ENCODE measurements at places on chromosomes 13 and 19. TPM values are rescaled to one million over a fixed set of nuclear protein-coding genes. Genes with fewer than 3 reads are reported as not detected.

Gene HIPK4
- total RNA-seq = not detected

GRCh38 chr19:33676999-33677665 lies 55.4 kb downstream of the CHST8 start:
- H3K4me3 ChIP-seq = no peak overlapping the region
- no peaks in the 10 kb centered on the region for H3K4me1 ChIP-seq
- H3K27ac ChIP-seq = no peak overlapping the region

DNA sequence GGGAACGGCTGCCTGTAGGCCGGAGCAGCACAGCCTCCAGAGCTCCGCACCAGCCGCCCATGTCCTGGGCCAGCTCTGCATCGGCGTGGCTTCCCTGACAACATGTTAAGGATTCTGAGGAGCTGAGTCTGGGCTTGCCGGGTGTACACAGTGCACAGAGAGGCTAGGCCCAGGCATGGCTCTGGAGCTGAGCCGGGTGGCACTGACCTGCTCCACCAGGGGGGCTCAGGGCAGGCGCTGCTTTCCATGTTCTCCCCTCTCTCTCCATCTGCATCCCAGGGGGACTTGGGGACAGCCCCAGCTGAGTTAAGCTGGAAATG lies 31.6 kb downstream of the AP1M1 start:
- no peaks in the 10 kb centered on the region for H3K4me1 ChIP-seq
- no peak overlapping the region for H3K4me3 ChIP-seq
- DNase-seq = no peak
- H3K27ac ChIP-seq = no peak overlapping the region
- peaks cover 64% of the 10 kb centered on the region for H3K36me3 ChIP-seq

GRCh38 chr19:12641456-12641855 lies 25.1 kb downstream of the MAN2B1 start:
- H3K27ac ChIP-seq = no peak overlapping the region
- peaks cover 12% of the 10 kb centered on the region for H3K4me1 ChIP-seq
- H3K27me3 ChIP-seq = no peaks in the 10 kb centered on the region

Gene CA11
- 15.4 TPM for total RNA-seq

- peaks cover 76% of the 10 kb centered on the region for H3K4me1 ChIP-seq
- DNase-seq = peak; percentile 38
- H3K27me3 ChIP-seq = no peaks in the 10 kb centered on the region
These were observed at the start of gene LAIR1 for GRCh38 chr19:54364775-54365257. TSS of gene LAIR1 (minus strand) at chr19:54364931. CDS start at chr19:54364804, 127 bp downstream.

DNA sequence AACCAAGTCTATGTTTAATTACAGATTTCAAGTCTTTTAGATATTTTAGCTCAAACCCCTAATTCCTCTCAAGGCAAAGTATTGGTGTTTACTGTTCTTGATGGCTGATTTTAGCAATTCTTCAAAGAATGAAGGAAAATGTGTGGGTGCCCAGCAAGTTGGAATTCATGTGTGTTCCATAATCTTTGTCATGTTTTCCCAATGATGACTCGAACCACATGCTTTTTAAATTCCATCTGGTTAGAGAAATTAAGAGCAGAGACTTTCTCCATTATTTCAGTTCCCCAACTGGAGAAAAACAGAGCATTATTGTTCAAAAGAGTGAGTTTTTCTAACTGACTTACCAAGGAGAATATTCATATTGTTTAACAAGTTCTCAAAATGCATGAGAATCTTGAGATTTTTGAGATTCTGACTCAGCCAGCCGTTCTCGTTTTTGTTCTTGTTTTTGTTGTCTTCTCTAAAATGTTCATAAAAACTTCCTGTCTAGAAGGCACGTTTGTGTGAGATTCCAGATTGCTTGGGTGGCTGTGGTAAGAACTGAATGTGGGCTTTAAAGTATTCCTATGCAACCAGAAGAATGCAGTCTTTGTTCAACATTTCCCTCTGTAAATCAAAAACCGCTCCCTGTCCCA lies 404.7 kb downstream of the IRS2 start:
- no peak overlapping the region for H3K4me3 ChIP-seq
- H3K27ac ChIP-seq = no peak overlapping the region
- H3K4me1 ChIP-seq = no peaks in the 10 kb centered on the region

GRCh38 chr19:30333291-30334065 lies 38.7 kb upstream of the ZNF536 start:
- no peak overlapping the region for H3K4me3 ChIP-seq
- H3K36me3 ChIP-seq = no peaks in the 10 kb centered on the region
- H3K27ac ChIP-seq = no peak overlapping the region
- H3K27me3 ChIP-seq = no peaks in the 10 kb centered on the region
- no peak for DNase-seq

DNA sequence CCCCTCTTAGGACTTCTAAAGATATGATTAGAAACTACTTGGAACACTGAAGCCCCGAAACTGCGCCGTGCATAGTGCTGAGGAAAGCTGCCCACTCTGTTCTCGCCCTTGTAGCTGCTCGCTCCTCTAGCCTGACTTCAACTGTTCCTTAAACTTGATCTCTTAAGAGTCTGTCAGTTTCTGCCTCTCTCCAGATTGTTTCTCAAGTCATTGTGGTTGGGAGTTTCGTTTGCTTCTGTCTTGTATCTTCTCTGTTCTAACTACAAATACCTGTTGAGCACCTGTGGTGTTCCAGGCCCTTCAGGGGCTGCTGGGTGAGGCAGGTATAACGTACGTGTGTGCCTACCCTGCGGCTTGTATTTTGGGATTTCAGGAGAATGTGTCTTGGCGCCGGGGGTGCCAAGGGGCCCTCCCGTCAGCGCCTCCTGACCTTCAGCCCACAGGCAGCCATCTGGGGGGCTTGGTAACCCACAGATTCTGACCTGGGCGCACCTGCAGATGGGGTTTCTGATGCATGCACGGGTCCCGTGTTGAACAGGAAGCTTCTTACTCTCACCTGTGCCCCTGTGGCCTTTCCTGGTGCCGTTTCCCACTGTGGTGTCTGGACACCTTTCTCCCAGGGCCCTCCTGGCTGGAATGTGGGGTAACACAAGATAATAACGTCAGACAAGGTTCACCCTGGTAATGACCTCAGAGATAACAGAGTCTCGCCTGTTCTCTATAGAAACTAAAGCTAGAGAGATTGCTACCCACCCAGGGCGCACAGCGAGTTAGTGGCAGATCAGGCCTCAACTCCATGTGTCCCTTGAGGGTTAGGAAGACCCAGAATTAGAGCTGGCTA lies 17.2 kb upstream of the DCUN1D2 start:
- H3K27ac ChIP-seq = no peak overlapping the region
- H3K4me3 ChIP-seq = no peak overlapping the region
- no peaks in the 10 kb centered on the region for H3K27me3 ChIP-seq
- DNase-seq = no peak

- DNase-seq = peak; percentile 42
- no peak overlapping the region for H3K4me3 ChIP-seq
- H3K4me1 ChIP-seq = peaks cover 49% of the 10 kb centered on the region
- H3K36me3 ChIP-seq = no peaks in the 10 kb centered on the region
These were observed 47.6 kb upstream of the MAP3K10 start for GRCh38 chr19:40143612-40144011.

DNA sequence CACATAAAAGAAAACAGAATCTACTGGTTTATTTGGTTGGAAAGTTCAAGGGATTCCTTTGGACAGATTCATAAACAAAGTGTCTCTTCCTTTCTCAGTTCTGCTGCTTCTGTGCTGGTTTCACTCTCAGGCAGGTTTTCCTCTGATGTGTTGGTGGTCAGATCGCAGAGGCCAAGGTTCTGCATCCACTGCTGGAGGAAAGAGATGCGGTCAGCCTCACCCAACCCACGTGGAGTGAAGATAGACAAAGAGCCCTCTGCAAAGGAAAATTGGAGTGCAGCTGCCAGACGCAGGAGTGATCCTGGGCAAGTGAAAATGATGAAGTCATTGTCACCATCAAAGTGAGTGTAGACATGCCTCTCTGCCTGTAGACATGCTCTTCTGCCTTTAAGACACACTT lies 352.0 kb downstream of the TSHZ3 start:
- H3K27ac ChIP-seq = no peak overlapping the region
- H3K4me3 ChIP-seq = no peak overlapping the region
- H3K4me1 ChIP-seq = no peaks in the 10 kb centered on the region
- H3K27me3 ChIP-seq = no peaks in the 10 kb centered on the region

DNA sequence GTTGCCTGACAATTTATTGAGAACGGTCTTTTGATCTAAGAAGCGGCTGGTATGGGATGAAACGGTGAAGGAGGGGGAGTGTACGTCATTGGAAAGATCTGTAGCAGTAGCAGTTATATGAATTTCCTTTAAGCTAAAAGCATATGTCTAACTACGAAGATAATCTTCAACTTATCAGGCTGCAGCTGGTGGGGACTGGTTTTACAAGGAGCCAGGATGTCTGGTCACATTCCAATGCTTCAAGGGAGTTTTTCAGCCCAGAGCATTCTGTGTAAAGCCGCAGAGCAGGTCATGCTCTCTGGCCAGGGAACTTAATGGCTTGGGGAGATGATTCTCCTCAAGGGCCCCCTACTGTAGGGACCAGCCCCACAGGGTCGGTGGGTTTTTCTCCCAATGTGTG lies 29.2 kb downstream of the CLEC4M start:
- no peaks in the 10 kb centered on the region for H3K36me3 ChIP-seq
- no peak overlapping the region for H3K27ac ChIP-seq
- DNase-seq = no peak
- peaks cover 11% of the 10 kb centered on the region for H3K27me3 ChIP-seq

Gene SLC6A16
- total RNA-seq = 5.1 TPM

DNA sequence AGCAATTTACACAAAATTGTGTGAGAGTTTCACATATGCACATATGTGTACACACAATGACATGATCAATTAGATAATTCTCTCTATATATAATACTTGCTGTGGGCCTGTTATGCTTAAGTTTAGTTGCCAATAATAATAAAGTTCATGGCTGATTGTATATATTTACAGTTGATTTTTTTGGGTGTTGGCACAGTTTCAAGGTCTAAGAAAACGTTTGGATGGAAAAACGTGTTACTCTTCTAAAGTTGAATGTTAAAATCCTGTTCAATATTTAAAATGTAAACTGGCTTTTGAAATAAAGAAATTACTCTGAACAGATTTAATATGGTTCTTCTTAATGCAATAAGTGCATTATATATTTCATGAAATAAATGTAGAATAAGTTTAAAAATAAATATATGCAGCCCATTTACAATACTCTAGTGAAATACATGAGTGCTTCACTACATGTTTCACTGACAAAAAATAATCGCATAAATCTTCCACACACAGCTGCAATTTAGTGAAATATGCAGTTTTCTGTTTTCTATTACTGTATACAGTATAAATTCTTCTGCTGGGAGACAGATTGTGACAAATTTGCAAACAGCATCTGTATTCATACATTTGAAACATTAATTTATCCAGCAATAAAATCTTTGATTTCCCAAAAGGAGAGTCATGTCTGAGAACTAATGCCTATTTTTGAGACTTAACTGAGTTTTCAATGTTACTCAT lies 586.9 kb upstream of the KLHL1 start:
- no peak overlapping the region for H3K27ac ChIP-seq
- no peaks in the 10 kb centered on the region for H3K4me1 ChIP-seq
- no peaks in the 10 kb centered on the region for H3K27me3 ChIP-seq
- no peak overlapping the region for H3K4me3 ChIP-seq

GRCh38 chr19:39736088-39736487 lies 1.7 kb downstream of the CLC start:
- no peak overlapping the region for H3K4me3 ChIP-seq
- no peak overlapping the region for H3K27ac ChIP-seq
- DNase-seq = no peak
- no peaks in the 10 kb centered on the region for H3K4me1 ChIP-seq
- peaks cover 3% of the 10 kb centered on the region for H3K27me3 ChIP-seq

- no peak overlapping the region for H3K27ac ChIP-seq
- DNase-seq = no peak
- H3K4me3 ChIP-seq = no peak overlapping the region
- no peaks in the 10 kb centered on the region for H3K27me3 ChIP-seq
- H3K36me3 ChIP-seq = no peaks in the 10 kb centered on the region
These were observed 34.0 kb downstream of the CEACAM1 start for GRCh38 chr19:42494321-42494720.

DNA sequence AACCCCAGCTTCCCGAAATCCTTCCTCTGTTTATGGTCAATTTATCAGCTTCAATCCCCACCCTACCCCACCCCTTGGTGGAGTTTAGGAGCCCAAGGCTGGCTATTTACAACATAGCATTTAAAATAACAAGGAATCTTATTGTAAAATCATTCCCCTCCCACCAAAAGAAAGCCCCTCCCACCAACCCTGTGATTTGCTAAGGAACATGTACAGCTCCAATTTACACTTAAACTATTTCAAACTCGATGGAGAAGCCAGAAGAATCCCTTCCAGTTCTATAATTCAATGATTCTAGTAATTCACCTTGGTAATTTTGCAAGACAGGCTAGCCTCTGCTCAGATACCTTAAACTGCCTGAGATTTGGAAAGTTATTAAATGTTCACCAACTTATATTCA lies 3.0 kb downstream of the LATS2 start:
- no peaks in the 10 kb centered on the region for H3K27me3 ChIP-seq
- H3K27ac ChIP-seq = no peak overlapping the region
- DNase-seq = no peak
- H3K4me1 ChIP-seq = no peaks in the 10 kb centered on the region
- no peaks in the 10 kb centered on the region for H3K36me3 ChIP-seq

- no peaks in the 10 kb centered on the region for H3K36me3 ChIP-seq
- peak overlapping the region; percentile 93 for H3K27ac ChIP-seq
- no peaks in the 10 kb centered on the region for H3K27me3 ChIP-seq
- no peak overlapping the region for H3K4me3 ChIP-seq
These were observed 1.5 kb downstream of the ERF start for GRCh38 chr19:42253245-42254088.

DNA sequence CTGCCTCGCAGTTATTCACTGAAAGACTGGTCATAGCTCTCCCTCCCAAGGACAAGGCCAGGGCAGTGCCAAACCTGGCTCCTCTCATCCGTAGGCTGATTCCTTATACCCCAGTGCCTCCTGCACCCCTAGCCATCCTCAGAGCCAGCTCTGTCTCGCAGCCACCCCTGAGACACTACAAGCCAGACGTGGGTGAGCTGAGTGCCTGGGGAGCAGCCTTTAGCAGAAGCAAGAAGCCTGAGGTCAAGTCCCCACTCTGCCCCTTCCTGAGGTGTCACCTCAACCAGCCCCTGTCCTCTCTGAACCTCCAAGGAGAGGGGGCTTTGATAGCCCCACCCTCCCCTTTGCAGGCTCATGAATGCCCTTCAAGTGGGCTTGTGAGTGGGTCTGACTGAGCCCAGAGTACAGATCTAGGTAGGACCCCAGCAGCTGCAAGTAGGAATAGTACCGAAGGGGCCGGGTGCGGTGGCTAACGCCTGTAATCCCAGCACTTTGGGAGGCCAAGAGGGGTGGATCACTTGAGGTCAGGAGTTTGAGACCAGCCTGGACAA lies 14.8 kb upstream of the AKAP8L start:
- H3K4me3 ChIP-seq = peak overlapping the region; percentile 78
- H3K36me3 ChIP-seq = no peaks in the 10 kb centered on the region
- H3K27ac ChIP-seq = peak overlapping the region; percentile 61
- no peak for DNase-seq
- no peaks in the 10 kb centered on the region for H3K27me3 ChIP-seq
